ENCODE measurements at places on chromosomes 2 and 18.

GRCh38 chr2:235132651-235133050, 180.8 kb downstream of the SH3BP4 start:
- no peak for DNase-seq

GRCh38 chr2:239087046-239087710, 239.3 kb downstream of the TWIST2 start:
- no peak for DNase-seq

DNA sequence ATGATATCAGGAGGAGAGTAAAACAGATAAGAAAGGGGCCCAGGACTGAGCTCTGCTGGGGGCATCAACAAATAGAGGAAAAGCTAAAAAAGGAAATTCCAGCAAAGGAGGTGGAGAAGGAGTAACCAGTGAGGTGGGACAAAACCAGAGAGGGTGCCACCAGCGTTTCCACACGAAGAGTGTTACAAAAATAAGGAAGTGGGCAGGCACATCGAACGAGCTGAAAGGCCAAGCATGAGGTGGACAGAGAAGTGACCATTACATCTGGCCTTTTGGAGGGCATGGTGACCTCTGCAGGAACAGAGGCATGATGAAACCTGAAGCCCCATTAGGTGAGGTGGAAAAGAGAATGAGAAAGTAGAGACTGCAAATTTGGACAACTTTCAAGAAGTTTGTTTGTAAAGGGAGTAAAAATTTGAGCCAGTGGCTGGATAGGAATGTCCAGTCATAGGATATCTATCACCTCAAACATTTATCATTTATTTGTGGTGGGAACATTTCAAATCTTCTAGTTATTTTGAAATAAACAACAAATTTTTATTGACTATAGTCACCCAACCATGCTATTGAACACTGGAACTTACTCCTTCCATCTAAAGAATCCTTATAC, 18.4 kb upstream of the VIT start:
- no peak for DNase-seq

DNA sequence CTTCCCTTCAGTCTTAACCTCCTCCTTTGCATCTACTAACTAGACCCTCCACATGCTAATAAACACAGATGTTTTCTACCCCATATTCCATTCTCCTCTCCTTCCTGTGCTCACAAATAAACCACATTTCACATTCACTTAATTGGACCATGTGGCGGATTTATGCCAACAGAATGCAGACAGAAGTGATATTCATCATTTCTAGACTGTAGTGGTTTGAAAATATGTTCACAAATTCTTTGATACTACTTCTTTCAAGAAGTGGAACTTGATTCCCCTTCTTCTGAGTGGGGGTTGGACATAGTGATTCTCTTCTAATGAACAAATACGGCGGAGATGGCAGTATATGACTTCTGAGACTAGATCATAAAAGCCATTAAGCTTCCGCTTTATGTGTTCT, 73.5 kb upstream of the SPTBN1 start:
- no peak for DNase-seq

DNA sequence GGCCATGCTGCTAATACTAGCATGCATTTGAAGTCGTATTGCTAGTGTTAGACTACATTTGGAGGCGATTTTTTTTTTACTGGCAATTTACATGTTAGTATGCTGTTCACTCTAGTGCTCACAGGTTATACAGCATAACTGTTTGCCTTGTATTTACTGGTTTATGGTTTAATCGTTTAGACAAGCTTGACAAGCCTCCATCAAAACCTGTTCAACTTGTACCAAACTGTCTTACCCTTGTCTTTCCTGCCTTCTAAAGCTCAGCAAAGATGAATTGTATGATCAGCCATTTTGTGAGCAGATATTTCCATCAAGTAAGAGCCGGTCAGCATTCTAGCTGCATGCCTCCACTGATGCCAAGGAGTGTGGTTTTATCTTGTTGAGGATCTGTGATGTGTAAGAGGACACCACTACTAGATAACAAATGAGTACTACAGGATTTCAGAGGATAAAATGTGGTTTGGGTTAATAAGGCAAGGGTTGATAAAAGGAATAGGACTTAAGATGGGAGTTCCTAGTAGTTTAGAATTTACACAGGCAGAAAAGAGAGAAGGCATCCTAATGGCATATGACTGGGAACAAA, 68.4 kb upstream of the ITM2C start:
- no peak for DNase-seq

GRCh38 chr2:204370172-204370718, 175.0 kb upstream of the PARD3B start:
- no peak for DNase-seq

DNA sequence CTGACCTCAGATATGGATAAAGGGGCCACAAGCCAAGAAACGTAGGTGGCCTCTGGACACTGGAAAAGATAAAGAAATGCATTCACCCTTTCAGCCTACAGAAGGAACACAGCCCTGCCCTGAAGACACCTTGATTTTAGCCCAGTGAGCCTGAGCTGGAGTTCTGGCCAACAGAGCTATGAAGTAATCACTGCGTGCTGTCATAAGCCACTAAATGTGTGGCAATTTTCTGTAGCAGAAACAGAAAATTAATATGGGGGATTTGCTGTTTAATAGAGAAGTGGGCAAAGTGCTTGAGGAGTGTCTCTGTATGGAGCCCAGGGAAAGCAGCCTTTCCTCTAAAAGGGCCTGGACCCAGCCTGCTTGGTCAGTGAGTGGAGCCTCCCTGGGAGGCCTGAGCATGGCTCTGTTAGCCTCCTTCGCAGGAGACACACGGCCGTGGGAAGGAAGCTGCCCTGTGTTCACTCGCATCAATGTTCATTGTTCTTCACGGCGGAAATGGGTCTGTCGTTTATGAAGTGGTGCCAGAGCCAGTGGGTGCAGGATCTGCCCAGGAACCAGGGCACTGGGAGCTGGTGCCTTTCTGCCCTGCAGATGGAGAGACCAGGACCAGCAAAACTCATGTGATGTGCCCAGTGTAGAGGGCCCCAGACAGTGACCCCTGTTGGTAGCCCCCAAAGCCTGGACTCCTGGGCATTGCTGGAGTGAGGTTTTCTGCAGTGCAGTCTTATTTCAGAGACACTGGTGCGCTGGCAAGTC, 268.9 kb downstream of the NDUFA10 start:
- DNase-seq: no peak

DNA sequence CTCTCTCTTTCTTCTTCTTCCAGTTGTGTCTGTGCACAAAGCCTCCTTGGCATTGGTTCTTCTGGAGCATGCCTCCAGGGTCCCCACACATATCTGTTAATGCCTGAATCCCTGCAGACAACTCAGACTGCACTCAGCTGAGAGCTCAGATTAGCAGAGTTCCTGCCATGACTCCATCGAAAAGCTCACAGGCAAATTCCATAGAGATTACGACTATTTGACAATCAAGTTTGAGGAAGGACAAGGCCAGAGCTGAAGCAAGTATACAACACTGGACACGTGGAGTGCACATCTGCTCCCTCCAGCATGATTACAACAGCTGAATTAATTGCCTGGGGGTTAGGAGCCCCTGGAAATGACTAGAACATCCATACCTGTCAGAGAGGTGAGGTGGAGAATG, 190.7 kb downstream of the INSIG2 start:
- no peak for DNase-seq

DNA sequence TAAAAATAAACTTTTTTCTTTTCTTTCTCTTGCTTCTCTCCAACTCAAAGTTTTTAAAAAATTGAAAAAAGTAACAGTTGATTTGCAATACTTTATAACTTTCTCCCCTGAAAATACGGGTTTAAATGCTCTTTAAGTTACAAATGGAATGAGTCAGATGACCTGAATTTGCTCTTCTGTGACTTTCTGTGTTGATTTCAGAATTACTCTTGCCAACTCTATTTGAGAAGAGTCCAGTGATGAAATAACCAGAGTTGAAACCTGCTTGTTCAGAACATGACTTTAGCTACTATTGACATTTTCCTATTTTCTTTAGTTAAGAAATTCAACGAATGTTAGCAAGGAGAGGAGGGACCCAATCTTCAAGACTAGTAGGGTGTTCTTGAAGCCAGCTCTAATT, 146.1 kb upstream of the ZSWIM2 start:
- DNase-seq: no peak

DNA sequence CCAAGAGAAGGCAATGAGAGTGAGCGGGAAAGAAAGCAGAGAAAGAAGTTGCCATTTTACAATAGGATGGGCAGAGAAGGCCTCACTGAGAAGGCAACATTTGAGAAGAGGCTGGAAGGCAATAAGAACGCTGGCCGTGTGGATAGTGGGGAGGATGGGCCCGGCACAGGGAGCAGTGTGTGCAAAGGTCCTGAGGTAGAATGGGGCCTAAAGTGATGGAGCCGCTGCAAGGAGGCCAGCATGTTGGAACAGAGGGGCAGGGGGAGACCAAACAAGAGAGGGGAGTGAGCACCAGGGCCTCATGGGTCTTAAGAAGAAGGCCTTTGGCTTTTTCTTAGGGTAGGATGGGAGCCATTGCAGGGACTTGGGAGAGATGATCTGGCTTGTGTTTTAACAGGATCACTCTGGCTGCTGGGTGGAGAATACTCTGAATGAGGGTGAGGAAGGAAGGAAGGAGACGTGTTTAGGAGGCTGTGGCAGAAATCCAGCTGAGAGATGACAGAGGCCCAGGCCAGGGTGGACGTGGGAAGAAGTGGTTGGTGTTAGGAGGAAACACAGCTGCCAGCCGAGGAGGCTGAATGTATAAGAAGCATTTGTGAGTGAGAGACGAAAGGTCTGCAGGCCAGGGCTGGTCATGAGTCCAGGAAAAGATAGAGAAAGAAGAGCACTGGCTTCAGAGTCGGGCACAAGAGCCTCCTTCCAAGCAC, 159.8 kb downstream of the KLHL29 start:
- DNase-seq: no peak

- no peak for DNase-seq
Observed at GRCh38 chr2:37634914-37635503, 36.4 kb downstream of the CDC42EP3 start.

DNA sequence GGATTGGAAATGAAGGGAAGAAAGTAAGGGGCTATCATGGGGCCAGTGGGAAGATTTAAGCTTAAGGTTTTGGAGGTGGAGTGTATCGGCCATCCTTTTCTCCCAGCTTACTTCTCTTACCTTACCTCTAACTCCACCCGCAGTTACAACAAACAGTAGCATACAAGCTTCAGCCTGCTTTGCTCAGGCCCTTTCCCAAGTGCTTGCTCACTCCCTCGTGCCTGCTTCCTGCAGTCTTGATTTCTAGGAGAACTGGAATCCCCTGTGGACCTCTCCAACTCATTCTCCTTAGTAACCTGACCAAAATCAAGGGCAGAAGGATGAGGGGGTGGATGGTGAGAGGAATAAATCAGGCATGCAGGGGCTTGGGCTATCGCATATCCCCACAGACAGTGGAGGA, 5.8 kb upstream of the LYG2 start:
- no peak for DNase-seq

DNA sequence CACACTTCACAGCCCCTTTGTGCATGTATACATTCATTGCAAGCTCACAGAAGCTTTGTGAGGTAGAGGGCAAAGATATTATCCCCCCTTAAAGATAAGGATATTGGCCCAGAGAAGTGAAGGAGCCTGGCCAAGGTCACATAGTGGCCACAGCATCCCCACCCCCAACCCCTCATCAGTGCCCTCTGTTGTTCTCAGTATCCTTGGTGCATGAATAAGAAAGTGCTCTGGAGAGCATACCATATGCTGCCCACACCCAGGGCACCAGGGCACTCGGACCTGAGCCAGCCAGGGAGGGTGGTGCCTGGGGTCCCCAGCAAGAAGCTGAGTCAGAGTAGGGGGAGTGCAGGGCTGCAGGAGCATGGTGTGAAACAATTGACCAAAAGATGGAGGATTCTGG, 3.3 kb downstream of the DYSF start:
- no peak for DNase-seq

DNA sequence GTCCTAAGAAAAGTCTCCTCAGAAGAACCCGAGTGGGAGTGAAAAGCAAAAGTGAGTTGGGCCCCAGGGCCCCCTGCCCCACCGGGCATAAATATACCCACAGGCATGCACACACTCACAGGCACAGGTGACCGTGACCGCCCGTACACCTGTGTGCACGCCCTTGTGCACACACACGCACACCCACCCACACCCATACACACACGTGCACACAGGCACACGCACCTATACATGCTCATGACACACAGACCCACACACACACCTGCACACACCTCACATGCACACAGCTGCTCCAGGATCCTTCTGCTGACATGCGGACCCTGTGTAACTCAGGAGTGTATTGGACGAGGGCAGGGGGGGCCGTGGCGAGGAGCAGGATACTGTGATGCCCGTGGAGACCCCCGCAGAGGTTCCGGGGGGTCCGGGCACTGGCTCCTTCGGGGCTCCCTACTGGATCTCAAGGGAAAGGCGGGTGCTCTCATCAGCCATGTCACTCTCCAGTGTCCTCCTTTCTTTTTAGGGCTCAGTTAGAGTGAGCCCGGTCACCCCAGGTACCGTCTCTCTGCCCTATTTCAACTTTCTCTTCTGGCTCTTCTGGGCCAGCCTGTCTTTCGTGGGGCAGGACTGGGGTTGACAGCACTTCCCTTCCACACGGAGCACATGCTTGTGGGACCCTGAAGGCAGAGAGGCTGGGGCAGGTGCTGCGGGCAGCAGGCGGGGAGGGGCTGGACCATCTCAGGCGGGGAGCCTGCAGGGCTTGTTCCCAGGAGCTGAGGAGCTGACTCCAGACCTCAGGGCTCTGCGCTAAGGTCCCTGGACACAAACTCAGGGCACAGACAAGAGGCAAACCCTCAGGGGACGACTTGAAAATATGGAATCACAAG, 48.5 kb downstream of the TPO start:
- DNase-seq: no peak

- DNase-seq: no peak
Observed at GRCh38 chr2:32489061-32489460, 132.2 kb downstream of the BIRC6 start.

DNA sequence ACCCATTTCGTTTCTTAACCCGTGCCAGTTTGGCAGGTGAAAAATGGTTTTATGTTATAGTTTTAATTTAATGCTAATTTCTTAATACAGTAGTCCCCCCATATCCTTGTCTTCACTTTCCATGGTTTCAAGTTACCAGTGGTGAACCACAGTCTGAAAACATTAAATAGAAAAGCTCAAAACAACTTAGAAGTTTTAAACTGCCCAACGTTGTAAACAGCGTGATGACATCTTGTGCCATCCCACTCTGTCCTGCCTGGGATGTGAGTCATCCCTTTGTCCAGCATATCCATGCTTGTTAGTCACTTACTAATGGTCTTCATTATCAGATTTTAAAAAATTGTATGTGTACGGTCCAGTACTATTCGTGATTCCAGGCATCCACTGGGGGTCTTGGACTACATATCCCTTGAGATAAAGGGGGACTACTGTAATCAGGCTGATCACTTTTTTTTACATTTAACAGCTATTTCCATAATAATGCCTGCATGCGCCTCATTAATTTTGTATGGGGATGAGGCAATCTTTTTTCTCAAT, 31.9 kb downstream of the SLC66A3 start:
- no peak for DNase-seq

DNA sequence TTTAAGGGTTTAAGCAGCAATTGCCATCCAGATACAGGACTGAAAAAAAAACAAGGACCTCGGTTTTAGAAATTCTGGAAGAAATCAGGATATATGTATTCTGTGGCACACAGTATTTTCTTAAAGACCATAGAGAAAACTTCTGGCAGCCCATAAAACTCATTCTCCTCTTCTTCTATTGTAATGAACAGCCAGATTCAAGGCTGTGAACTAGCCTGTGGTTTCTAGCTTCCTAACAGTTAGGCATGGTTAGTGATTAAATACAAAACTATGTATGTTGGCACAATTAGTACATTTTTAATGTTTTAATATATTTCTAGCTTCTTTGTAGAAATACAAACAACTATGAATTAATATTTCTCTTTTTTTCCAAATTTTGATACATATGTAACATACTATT, 555.7 kb downstream of the DSC3 start:
- DNase-seq: no peak

- DNase-seq: no peak
Observed at GRCh38 chr2:171287611-171288010, 126.9 kb upstream of the TLK1 start.
